Stimulated activated CD4-positive, alpha-beta T cell treated with anti-CD3 and anti-CD28 coated beads, Interleukin-2, amount 100 ng/mL, for 48 hours (primary cell): ENCODE measurements at places on chromosomes 3 and 15.

GRCh38 chr15:65870889-65871533, 1.7 kb downstream of the RAB11A start:
- no peak for DNase-seq

DNA sequence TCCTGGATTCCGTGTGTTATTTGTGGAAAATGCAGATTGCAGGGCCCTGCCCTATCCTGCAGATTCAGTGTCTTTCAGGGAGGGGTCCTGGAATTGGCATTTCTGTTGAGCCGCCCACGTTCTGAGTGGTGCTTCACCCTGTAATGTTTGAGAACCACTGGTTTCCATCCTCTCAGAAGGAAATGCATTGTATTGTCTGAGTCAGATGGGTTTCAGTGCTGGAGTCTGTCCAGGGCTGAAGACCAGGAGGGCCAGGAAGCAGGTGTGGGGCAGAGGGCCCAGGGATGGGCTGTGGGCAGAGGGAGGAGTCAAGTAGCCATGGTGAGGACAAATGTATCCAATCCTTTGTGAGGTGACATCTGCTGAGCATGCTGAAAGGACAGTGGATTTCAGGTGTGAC, 123.8 kb downstream of the SV2B start:
- no peak for DNase-seq

GRCh38 chr3:129485721-129486663, 42.4 kb upstream of the RHO start:
- no peak for DNase-seq

DNA sequence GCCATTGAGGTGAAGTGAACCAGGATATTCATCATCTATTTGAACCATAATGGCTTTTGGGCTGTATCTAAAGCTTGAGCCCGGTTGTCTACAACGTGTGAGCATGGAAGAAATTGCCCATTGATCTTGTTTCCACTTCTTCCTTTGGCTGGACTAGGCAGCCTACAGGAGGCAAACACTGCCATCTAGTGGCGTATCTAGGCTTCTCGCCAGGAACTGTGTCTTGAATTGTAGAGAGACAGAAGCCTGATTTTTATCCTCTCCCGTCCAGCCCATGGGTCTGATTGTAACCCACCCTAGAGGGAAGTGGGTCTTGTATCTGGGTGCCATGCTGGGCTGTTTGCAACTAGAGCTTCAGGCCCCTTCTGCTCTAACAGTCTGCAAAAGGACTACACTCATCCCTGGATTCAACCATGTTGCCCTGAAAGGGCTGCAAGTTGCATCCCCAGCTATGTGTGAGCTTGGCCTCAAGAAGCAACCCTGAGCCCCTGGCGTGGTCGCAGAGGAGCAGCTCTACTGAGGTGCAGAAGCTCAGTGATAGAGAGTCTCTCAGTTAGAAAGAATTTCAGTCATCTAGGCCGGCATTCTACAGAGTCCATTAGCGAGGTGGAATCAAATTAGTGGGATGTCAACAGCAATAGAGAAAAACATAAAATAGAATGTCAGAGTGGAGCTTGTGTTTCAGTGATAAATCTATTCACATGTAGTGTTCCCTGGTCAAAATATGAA, 170.2 kb upstream of the UMPS start:
- peak; percentile 54 for DNase-seq

DNA sequence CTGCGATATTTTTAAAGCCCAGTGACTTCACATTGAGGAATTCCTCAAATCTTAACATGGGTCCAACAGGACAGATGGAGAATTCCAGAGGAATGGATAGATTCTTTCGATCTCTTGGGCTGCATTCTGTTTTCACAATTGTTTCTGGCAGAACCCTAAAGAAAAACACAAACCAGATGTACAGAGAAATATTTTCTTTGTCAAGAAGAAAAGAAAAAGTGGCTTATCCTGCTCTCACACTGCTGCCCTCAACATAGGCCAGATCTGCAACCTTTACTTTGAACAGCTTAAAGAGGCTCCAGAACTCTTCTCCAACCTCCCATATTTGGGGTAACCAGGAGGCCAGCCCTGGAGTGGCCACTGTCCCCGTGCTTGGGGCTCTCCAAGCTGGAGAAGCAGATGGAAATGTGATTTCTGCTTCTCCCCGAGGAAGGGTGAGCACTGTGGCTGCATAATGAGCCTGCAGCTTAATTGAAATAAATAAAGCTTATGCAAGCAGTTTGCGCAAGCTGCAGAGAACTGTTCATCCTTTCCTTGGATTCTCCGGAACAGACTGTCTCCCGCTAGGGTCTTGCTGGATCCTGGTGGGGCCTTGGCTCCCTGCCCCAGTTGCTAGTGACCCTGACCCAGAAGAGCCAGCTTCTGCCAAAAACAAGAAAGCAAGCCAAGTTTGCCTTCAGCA, 453.2 kb upstream of the PROK2 start:
- no peak for DNase-seq

DNA sequence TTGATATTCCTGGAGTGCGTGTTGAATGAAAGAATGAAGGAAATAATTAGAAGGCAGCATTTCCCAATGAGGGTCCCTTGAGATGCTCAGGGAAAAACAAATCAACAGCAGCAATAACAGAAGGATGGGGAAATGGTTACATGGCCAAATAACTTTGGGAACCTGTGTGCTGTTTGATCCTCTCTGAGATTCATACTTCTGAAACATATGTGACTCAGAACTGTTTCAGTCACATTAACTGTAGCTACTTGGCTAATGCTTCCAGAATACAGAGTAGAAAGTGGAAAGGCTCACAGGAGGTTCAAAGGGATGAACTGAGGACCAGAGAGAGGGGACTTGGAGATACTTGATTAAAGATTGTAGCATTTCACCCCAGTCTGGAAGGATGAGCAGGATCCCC, 258.2 kb downstream of the SLCO3A1 start:
- DNase-seq, result no peak

DNA sequence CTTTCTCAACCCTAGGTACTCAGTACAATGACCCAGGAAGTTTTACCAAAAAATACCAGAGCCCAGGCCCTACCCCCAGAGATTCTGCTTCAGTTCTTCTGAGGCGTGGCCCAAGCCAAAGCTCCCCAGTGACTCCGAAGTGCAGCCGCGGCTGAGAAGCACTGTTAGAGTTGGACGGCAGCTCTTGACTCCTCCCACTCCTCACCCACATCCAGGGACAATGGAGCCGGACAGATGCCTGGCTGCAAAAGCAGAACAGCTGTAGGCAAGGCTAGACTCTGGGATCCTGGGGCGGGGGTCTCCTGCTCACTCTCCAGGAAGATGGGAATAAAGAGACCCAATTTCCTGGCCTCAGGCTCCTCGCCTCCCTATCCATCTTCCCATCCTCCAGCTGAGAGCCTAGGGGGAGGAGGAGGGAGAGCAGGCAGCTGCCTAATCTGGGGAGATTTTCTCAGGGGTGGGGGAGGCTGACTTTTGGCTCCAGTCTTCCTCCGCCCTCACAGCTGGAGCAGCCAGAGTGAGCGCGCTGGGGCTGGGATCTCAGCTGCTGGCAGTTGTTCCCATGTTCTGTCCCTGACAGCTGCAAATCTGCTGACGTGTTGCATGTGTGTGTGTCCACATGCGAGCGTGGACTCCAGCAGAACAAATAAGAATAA, 223.8 kb downstream of the OPA1 start:
- DNase-seq, result no peak

DNA sequence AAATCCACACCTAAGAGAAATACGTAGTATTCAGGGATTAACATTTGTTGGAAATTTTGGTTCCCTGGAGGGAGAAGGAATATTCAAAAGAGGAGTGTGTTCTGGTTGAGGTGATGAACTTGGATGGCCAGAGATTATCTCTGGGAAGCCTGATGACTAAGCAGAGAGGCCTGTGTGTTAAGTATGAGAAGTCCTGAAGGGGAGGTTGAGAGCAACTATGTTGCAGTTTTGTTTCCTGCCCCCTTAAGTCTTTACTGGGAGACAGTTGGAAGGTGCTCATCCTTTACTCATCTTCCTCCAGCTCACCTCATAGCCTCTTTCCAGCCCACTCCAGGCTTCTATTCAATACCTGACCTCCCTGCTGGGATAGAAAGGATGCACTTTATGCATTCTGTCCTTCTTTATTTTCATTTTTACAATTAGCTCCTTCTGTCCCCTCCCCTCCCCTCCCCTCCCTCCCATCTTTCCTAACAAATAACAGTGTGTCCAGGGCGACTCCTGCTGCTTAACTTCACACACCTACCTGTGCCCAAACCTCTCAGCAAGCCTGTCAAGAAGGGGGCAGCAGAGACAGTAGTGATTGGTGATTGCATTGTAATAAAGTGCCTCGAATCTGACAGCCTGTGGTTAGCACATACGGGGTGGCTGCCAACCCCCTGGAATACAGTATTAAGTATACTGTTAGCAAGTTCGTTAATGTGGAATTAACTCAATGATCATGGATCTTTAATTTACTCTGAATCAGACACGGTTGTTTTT, 11.9 kb downstream of the RAP2B start:
- DNase-seq, result no peak

- DNase-seq, result no peak
These were observed 384.7 kb downstream of the NTRK3 start for GRCh38 chr15:87871731-87872320.

GRCh38 chr15:83578691-83579090, 75.2 kb upstream of the ADAMTSL3 start:
- no peak for DNase-seq

DNA sequence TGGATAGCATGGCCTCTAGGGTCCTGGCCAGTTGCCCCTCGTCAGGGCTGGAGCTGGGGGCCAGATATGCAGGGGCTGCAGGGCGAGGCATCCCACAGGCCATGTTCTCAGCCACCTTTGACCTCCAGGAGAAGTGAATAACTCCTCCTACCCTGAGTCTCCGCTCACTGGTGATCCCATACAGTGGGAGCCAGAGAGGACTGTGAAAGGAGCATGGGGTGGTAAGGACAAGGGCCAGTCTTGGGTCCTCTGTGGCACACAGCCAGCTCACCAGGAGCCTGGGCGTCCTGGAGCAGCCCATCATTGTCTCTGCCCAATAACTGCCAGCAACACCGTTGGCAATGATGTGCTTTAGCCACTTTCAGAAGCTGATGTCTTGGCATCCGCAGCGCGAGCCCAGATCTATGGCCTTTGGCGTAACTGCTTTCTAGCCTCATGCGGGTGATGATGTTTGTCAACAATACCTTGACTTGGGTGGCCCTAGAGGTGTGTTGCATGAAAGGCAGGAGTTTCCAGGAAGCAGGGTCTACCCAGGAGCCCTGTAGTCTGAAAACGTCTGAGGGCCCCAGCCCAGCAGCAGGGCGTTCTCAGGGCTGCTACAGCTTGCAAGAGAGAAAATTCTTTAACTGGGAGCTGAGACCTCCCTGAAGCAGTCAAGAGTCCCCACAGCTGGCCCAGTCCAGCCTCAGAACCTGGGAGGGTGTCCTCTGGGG, 61.1 kb upstream of the IQSEC1 start:
- no peak for DNase-seq

GRCh38 chr15:91400481-91400880, 300.4 kb downstream of the SV2B start:
- DNase-seq, result no peak

DNA sequence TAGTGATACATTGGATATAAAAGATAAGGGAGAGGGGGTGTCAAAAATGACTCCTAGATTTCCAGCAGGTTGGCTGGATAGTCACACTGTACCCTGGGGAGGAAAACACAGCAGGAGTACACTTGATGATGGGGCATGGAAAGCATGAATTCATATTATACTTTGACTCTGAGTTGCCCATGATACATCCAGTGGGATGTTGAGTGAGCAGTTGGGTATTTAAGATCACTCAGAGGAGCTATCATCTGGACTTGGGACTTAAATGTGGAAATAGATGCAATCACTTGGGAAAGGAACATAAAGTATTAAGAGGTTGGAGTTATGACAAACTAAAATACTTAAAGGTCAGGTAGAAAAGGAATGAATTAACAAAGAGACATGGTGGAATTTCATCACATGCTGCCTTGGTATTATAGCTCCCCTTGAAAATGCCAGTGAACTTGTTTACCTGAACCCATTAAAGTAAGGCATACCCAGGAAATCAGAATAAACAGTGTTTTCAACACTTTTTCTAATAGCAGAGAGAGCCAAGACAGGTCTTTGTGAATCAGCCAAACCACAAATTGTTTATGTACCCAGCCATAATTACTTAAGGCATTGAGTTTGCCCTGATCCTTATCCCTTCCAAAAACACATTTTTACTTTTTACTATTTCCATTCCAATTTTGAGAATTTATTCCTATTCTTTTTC, 49.9 kb upstream of the ABI3BP start:
- DNase-seq, result no peak

DNA sequence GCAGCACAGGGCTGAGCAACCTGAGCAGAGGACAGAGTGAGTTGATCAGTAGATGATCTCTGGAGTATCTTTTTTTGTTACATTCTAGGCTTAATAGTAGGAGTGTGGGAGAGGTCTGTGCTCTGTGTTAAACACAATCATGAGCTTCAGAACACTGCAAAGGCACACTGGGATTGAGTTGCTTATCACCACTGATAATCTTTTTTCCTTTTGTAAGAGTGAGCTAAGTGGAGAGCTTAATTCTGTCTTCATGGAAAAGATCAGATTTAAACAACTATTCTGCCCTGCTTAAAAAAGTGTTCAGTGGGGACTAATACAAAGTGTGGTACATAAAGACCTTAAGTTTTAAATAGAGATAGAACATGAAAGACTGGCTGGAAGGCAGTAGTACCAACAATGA, 1.1 kb downstream of the OR4F6 start:
- no peak for DNase-seq
